Stimulated activated CD4-positive, alpha-beta T cell treated with anti-CD3 and anti-CD28 coated beads, Interleukin-15, amount 100 ng/mL, for 1 hour (primary cell): ENCODE measurements at places on chromosomes 11 and 22.

DNA sequence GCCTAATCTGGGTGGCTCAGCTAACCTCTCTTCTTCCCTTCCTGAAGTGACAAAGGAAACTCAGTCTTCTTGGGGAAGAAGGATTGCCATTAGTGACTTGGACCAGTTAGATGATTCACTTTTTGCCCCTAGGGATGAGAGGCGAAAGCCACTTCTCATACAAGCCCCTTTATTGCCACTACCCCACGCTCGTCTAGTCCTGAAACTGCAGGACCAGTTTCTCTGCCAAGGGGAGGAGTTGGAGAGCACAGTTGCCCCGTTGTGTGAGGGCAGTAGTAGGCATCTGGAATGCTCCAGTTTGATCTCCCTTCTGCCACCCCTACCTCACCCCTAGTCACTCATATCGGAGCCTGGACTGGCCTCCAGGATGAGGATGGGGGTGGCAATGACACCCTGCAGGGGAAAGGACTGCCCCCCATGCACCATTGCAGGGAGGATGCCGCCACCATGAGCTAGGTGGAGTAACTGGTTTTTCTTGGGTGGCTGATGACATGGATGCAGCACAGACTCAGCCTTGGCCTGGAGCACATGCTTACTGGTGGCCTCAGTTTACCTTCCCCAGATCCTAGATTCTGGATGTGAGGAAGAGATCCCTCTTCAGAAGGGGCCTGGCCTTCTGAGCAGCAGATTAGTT is 14.2 kb upstream of the UVRAG start:
- no peak for DNase-seq

DNA sequence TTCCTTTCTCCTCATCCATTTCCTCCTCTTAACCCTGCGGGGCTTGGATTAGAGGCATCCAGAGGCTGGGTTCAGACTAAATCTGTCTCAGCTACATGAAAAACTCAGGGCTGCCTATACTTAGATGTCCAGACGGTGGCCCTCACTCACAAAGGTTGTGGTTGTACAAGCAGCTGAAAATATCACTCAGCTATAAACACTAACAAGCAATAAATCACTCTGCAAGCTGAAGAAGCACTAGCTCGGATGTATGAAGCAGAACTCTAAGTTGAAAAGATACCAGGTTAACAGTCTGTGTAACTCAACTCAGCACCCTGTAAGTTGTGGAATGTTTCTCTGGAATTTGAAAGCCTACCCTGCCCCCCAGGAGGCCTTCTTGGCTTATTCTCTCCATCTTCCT is 82.9 kb downstream of the EXT2 start:
- no peak for DNase-seq

DNA sequence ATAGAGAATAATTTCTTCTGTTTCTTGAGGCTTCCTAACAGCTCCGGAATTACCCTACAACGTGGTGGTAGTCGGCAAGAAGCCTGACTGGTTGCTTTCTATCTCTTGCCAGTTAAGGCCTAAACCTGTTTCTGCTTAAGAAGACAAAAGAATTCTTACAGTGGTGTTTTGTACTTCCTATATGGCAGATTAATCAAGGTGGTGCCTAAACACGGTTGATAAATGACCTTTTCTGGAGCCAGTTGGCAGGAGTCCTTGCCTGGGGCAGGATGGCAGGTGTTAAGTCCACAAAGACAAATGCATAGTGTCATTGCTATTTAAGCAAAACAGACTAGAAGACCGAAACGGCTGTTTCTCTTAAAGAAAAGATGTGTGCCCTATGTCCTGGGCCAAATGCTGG is 9.9 kb downstream of the GVQW3 start:
- no peak for DNase-seq

DNA sequence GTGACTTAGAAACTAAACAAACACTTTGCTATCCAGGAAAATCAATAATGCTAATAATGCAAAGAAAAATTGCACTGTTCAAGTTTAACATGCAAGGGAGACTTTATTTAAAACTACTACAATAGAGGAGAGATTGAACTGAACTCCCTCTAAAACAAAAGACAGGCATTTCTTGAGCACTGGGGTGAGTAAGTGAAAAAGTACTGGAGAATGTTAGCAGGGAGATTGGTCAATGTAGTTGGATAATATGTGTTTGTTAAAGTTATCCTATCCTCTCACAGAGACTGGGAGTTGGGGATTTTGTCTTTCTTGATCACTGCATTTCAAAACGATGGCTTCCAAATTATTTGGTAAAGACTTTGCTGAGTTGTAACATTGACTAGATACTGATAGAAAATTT is 77.6 kb downstream of the LUZP2 start:
- no peak for DNase-seq

- peak; percentile 43 for DNase-seq
Measured at GRCh38 chr22:46661221-46661851, 41.1 kb downstream of the GRAMD4 start.

- DNase-seq, result peak; percentile 27
Measured at GRCh38 chr22:21712751-21713427, 22.7 kb downstream of the YPEL1 start.

DNA sequence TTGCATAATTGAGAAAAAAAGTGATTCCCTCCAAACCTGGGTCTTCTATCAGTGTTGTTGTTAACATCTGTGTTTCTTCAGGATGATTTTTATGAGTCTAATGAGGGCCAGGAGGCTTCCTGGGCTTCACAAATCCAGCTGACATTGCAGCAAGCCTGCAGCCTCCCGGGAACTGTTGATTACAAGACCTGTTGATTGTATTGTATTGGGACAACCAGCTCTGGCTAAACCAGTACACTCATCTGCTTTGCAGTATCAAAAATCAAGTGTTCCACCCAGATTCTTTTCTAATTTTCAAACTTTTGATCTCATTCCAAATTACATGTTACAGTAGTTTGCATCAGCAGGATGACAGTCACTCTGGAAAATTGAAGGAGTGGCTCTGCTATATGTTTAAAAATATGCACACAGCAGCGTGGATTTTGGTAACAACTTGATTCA is 16.1 kb upstream of the PRSS23 start:
- DNase-seq, result no peak
